Head of caudate nucleus (tissue), 42 donors: ENCODE measurements at places on chromosomes 6 and 20.

GRCh38 chr6:13490402-13490801 is 3.0 kb upstream of the GFOD1 start:
- no peak for DNase-seq

DNA sequence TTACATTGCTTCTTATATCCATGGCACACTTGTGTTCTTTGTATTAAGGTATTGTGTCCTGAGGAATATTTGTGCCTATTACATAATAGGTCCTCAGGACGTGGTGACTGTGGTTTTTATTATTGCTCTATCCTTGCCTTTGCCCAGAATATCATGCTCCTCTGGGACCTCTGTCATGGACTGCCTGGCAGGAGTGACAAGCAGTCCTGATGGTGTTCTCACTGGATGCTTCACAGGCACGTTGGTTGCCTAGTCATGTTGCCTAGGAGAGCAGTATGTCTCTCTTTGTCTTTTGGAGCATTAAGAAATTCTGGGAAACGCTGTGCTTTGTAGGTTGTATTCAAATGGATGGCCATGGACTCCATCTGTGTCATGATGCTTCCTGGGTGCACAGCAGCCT is 24.7 kb upstream of the MROH8 start:
- no peak for DNase-seq

DNA sequence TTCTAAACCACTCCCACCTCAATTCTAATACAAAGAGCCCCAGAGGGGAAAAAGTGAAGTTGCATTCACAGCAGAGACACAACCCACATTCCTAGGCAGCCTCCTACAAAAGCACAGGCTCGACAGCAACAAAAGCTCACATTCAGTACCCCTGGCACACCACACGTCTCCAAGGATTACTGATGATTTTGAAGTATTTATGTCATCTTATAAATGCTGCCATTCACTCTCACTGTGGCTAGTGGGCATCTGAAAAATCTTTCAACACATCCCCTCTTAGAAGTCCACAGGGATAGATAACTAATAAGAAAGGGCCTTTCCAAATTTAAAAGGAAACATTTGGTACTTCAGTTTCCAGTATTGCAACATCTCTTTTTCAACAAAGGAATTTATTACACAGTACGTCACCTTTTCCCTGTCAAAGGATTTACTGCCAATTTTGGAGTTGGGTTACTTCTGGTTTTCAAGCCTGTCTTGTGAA is 146.7 kb downstream of the TASP1 start:
- DNase-seq: peak; percentile 16

DNA sequence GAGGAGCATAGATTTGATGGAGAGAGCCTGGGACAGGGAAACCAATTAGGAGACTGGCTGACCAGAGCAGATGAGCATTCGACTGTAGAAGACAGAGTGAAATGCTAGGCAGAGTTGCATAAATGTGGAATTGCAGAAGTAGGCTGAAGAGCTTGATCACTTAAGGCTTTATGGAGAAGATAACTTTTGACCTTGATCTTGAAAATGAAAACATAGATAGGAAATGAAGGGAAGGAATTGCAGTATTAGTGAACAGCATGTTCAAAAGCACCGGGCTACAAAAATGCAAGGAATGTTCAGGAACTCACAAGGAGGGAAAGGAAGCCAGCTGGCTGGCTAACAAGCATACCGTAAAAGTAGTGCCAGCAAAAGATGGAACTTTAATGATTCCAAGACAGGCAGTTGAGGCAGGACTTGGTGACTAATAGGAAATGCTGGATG is 20.5 kb upstream of the LTV1 start:
- no peak for DNase-seq

- no peak for DNase-seq
Observed at GRCh38 chr6:113476937-113477839, 380.0 kb upstream of the MARCKS start.

DNA sequence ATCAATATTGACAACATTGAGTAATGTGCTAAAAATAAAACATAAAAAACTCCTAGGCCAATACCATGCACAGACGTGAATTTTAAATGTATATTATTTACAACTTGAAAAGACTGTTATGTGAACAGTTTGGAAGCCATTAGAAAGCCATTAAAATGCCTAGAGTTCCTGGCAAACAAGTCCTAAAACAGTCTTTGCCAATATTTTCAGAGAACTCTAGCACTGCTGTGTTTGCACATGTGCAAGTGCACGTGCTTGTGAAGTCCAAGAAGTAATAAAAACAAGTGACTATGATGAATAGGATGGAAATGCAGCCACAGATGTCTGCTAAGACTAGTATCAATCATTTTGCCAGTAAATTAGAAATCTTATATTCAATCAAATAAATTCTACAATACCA is 1447.6 kb downstream of the GRIK2 start:
- DNase-seq: no peak

- DNase-seq: peak; percentile 42
Observed at GRCh38 chr6:156876302-156876701, 99.1 kb downstream of the ARID1B start.

- DNase-seq: no peak
Observed at GRCh38 chr20:33249456-33249855, 13.7 kb downstream of the BPIFA1 start.

GRCh38 chr20:52166150-52166549 is 25.4 kb downstream of the ZFP64 start:
- no peak for DNase-seq

- DNase-seq: no peak
Observed at GRCh38 chr20:18639501-18639979, 51.7 kb downstream of the DTD1 start.

DNA sequence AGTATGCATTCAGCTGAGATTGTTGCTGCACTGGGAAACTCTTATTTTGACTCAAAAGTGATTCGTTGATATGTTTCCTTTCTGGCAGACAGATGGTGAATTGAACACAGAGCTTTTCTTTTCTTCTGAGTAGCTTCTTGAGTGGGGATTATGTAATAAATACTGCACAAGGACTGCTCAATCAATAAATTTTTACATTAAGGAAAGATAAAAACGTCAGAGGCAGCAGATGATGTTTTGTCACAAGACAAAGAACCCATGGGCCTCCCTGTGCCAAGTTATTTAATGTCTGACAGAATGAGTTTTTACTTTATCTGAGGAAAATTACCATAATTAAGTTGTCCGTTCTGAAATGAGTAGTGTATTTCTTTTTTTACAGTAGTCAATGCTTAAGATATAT is 460.3 kb downstream of the UTRN start:
- no peak for DNase-seq

GRCh38 chr6:35014341-35014740 is 125.3 kb downstream of the ANKS1A start:
- DNase-seq: peak; percentile 74

GRCh38 chr6:143060354-143060805 is 309 bp upstream of the AIG1 start:
- peak; percentile 72 for DNase-seq

DNA sequence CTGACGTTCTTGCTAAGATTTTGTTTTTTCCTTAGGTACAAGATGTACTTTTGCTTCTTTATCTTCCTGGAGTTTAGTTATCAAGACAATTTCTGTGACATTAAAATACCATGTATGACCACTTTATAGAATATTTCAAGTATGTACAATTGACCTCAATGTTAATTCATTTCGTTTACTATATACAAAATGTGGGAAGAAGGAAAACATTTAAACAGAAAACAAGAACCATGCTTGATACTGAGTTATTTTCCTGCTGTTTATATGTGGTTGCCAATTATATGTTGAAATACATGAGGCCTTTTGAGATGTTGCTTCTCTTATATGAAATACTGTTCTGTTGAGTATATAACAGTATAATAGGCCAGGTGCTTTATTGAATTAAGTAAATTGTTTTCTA is 184.3 kb downstream of the JARID2 start:
- DNase-seq: no peak

GRCh38 chr6:43678341-43678740 is 9.2 kb downstream of the MRPS18A start:
- no peak for DNase-seq

DNA sequence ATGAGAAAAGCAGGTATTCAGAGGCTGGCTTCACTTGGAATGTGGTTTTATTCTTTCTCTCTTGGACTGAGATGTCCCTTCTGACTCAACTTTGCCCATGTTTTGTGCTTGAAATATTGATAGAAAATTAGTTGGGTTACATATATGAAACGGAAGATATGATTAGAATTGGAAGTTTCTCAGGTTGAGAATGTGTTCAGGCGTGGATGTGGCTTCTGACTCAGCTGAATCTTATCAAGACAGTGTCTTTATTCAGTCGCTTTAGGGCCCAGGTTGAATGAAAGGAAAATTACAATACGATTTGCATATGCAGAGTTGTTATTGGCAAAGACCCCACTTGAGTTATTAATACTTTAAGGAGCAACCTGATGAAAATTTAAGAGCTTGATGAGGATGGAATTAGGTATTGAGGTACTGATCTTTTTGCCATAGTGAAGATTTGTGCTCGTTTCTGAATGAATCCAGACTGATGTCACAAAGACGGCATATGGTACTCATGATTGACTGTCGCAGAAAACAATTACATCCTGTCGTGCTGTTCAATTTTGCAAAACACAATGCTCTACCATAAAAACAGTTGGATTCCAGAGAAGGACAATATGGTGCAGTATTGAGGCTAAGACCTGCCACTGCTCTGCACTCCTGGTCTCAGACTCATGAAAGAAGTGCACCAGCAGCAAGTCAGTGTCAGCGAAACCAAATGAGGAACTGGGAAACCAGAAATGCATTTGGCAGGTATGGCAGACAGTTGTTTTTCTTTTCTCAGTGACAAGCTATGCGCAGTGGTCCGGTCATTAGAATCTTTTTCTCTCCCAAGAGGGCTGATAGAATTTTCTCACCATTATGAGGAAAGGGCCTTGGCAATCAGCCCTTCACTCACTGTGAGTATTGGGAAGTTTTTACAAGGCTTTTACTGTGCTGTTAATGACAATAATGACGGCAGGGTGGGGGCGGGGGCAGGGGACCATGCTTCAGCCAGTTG is 158.3 kb downstream of the DOK5 start:
- DNase-seq: no peak

- DNase-seq: no peak
Observed at GRCh38 chr6:52741872-52742271, 21.4 kb downstream of the GSTA2 start.

DNA sequence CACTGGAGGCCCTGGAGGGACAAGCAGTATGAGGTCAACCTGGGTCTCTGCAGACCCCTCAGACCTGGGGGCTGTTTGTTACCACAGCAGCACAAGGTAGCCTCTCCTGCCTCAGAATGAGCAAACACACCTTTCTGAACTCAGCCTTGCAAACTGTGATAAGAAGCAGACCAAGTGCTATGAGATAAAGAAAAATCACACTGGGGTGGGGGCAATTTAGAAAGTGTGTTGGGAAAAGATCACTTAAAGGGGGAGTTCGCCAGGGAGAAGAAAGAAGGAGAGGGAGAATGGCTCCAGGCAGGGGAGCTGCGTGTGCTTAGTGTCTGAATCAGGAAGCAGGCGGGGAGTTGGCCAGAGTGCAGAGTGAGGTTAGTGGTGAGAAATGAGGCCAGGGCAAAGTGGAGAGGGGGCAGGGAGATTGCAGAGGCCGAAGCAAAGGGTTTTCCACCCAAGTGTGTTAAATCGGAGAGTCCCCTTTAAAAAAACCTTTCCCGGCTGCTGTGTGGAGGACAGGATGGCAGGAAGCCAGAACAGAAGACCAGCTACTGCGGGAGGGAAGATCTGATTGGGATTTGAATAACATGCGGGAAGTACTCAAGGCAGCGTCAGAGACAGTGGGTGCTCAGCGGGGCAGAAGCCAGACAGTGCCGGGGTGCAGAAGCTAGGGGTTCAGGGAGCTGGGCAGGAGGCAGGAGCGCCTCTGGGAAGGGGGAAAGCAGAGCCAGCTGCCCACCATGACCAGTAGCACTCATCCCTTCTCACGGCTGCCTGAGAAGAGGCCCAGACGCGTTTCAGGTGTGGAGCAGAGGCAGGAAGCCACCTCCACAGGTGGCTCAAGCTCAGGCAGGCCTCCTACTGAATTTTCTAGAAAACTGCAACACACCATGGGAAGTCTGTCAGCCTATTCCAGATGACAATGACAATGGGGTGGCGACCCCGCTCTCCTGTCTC is 9.0 kb downstream of the ADA start:
- peak; percentile 55 for DNase-seq

- DNase-seq: no peak
Observed at GRCh38 chr6:143620447-143620846, 57.3 kb upstream of the PHACTR2 start.

GRCh38 chr6:44000164-44000842 is 126.9 kb downstream of the MRPL14 start:
- DNase-seq: no peak

DNA sequence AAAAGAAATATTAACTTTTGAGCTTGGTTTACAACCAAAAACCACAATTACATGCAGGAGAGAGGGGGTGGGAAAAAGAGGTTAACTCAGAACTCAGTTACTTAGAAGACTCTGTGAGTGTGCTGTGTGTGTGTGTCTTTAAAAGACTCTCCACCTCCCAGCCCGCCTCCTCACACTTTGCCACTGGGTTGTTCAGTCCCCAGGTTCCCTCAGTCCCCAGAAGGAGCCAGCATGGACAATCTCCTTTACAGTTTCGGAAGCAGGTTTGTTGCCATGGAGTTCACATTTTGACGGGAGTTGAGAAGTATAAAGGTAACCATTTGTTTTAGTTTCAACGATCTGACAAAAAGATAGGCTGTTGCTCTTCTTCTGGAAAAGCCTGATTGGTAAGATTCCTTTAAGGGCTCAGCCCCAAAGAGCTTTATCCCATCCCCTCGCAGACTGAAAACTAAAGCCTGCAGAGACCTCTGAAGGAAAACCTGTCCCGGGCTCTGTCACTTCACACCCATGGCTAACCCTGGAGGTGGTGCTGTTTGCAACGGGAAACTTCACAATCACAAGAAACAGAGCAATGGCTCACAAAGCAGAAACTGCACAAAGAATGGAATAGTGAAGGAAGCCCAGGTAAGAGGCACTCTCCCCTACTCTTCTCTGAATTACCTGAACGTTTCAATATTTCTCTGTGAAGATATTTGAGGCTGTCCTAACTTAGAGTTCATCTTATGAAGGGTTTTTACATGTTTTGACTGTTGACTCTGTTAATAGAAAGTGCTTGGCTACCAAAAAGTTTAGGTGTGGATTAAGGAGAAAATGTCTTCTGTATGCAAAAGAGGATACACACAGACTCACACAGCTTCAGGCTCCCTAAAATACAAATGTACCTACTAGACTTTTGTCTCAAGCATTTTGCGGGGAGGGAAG is at the start of gene SPTLC3:
SPTLC3 (plus strand) TSS at position 212 of the 921 bp plus-strand sequence; CDS start at position 508, 296 bp downstream.
- peak; percentile 30 for DNase-seq

GRCh38 chr6:166413491-166413951 is 30.8 kb upstream of the MPC1 start:
- DNase-seq: no peak

GRCh38 chr6:14108571-14109410 is 8.8 kb upstream of the CD83 start:
- DNase-seq: peak; percentile 61

GRCh38 chr6:94733066-94733465 is 844.3 kb upstream of the MANEA start:
- DNase-seq: no peak

GRCh38 chr6:90136837-90137568 is 159.6 kb downstream of the BACH2 start:
- no peak for DNase-seq
